ENCODE measurements at places on chromosomes 1 and 21.

DNA sequence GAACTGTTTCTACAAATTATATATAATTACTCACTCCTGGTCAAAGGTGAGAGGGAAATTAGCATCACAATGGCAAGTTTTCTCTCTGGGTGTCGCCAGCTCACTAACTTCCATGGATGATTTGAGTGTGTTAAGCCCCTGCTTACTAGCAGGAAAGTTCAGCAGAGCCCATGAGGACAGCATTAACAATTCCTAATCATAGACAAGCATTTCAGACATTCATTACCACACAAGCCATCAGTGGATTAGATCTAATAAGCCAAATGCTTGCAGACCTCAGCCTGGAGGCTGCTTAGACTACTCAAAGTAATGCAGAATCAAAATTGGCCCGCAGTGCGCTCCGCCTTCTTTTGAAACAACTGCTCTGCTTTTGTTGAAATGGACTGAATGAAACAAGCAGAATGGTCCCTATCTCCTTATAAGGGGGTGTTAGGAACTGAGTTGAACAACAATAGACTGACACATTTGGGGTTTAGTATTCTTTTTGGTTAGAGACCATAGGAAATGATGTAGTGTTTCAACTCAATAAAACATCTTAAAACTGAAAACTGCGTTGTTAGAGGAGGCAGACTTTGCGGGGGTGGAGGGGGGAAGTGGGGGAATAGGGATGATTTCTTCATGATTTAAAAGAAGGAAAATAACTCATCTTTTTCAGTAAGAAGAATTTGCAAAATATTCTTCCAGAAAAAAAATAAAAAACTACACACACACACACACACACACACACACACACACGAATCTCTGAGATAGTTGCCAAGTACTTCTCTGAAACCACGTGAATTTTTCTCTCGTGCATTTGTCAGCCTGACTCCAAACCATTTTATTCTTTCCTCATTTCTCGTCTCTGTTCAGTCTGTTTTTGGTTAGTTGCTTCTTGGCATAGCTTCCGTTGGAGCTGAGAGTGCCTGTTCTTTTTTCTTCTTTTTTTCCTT lies 54.6 kb downstream of the GORAB start:
- no peak for DNase-seq

DNA sequence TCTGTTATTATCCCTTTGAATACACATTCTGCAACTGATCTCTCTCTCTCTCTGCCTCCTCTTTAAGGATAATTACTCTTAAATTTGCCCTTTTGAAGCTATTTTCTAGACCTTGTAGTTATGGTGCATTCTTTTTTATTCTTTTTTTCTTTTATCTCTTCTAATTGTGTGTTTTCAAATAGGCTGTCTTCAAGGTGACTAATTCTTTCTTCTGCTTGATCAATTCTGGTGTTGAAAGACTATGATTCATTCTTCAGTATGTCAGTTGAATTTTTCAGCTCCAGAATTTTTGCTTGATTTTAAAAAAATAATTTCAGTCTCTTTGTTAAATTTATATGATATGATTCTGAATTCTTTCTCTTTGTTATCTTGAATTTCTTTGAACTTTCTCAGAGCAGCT lies 95.6 kb upstream of the GPR52 start:
- no peak for DNase-seq

- peak; percentile 22 for DNase-seq
Measured at GRCh38 chr1:155174324-155175280, 953 bp downstream of the TRIM46 start.

GRCh38 chr21:31667639-31668038 lies 8.1 kb downstream of the SOD1 start:
- no peak for DNase-seq

DNA sequence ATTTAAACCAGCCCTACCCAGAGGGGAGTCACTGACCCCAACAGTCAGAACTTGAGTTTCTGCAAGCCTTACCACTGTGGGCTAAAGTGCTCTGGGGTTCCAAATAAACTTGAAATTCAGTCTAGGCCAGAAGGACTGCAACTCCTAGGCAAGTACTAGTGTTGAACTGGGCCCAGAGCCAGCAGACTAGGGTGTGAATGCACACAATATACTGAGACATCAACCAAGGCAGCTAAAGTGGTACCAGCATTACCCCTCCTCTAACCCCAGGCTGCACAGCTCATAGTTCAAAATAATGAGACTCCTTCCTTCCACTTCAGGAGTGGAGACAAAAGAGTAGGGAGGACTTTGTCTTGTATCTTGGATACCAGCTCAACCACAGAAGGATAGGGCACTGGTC lies 18.9 kb upstream of the IL20 start:
- DNase-seq = no peak

- no peak for DNase-seq
Measured at GRCh38 chr1:207908107-207908734, 2.7 kb downstream of the CD34 start.

- DNase-seq = no peak
Measured at GRCh38 chr21:42438316-42439205, 34.9 kb downstream of the UBASH3A start.

DNA sequence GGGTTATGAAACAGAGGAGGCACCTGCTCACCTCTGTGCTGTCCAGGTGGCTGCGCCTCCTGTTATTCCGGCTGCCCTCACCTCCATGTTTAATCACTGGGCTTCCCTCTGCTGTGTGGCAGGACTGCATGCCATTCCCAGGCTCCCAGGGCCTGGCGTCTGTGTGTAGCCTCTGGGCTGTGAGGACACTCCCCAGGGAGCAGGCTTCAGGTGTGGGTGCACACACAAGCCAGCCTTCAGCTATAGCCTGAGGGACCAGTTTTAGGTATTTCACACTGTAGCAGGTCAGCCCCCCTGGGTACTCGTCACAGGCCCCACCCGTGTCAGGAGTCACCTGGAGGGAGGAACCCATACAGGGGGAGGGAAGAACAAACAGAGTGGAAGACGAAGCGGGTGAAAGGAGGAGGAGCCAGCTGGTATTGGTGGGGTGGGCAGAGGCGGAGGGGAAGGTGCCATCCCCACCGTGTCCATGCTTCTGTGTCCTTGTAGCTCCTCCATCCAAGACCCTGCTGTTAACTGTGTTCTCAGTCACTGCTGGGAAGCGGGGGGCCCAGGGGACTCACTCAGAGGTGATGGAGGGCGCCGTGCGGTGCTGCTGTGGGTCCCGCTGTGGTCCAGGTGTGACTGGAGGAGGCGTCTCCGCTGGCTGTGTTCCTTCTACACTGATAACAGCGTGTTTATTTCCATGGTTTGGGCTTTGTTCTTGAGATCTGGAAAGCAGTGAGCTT lies 158.6 kb downstream of the PGBD5 start:
- no peak for DNase-seq

- DNase-seq = no peak
Measured at GRCh38 chr1:119778886-119779560, 10.3 kb upstream of the HMGCS2 start.

- peak; percentile 90 for DNase-seq
Measured at GRCh38 chr1:172885971-172886370, 164.8 kb downstream of the TNFSF18 start.

DNA sequence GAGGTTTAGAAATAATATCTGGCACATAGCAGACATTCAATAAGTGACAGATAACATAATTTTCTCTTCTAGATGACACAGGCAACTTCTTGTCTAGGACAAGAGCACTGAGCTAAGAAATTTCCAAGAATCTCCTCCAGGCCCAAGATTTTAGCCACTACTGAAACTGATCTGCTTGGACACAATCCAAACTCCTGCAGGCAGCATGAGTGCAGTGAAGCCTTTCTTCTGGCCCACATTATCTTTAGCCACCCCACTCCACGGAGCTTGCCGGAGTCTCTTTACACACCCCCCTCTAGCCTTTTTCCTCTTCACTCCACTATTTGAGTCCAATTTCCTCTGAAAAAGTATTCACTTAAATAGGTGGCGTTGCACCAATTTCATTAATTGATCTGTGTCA lies 142.9 kb upstream of the DUSP10 start:
- peak; percentile 30 for DNase-seq

DNA sequence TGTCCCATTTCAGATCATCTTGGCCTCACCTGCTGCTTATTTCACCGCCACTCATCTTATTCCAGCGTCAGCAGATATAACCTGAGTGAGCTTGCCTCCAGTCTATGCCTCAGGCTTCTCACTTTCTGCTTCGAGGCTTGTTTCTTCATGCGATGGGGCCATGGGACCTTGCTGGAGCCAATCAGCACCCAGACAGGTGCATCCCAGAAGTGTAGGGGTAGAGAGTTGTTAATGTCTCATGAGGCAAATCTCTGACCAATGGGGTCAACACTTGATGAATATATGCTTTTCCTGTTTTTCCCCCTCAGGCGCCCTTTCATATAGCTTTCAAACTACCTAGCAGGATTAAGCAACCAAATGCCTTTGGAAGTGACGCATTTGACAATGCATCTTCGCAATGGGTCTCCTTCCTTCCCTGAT lies 935 bp upstream of the YIPF1 start:
- DNase-seq = no peak

GRCh38 chr1:89005286-89006151 lies 13.1 kb upstream of the KYAT3 start:
- DNase-seq = no peak

- DNase-seq = no peak
Measured at GRCh38 chr1:77271852-77272580, 9.8 kb upstream of the AK5 start.

DNA sequence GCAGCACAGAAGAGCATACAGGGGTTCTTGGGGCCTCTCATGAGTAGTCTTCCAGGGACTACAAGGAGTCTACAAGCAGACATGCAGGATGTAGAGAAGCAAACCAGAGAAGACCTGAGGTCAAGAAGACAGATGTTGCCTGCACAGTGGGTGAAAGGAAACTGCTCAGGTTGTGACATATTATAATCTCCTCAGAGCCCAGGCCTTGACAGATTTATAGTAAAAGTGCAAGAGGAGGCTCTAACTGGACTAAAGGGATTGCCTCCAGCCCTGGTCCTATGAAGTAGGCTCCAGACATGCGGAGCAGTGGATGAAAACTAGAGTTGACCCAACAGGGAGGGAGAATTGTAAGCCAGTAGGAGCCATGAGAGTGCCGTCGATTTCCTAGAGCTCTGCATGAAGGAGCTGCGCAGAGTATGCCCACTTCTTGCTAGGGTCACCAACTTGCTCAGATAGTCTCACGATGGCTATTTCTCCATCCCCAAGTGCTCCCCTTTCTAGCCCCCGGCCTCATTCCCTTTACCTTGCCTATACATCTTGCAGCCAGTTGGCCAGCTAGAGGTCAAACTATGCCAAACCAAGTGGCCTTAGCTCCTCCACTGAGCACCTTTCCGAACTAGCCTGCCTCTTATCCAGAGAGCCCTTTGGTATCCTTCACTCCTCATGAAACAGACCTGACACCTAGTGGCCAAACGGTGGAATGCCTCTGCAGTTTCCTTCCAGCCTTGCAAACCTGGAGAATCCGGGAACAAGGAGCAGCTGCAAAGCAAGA lies 36.2 kb upstream of the IPO9 start:
- peak; percentile 83 for DNase-seq

DNA sequence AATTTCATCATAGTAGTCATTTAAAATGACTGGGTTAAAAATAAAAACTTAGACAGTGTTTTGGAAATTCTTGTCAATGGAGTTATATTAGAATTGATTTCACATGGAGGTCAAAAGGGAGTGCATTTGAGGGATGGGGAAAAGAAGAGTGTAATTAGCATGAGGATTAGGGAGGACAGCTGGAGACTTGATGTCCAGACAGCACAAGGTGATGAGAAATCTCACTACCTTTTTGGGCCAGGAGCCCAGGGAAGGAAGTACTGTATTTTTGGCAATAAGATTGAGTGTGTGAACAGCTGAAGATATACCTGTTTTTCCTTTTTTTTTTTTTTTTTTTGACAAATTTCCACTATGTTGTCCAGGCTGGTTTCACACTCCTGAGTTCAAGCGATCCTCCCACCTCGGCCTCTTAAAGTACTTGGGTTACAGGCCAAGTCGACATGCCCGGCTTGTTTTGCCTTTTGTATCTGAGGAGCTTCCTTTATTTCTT lies 163.6 kb downstream of the PAPPA2 start:
- DNase-seq = no peak

DNA sequence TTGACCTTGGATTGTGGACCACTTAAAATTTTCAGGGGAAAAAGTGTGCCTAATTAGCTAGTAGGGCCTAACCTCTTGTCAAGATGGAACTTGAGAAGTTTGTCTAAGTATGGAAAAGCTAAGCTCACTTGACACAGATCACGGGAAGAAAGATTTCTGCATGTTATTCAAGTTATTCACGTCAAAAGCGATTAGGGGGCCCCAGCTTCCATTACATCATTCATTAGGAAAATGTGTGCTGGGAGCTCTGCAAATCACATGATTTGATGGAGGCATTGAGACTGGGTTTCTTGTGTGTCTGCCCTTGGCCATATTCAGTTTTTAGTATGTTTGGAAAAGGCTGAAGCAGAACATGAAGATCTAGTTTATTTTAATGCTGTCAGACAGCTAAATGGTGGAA lies 15.5 kb upstream of the POGZ start:
- no peak for DNase-seq

DNA sequence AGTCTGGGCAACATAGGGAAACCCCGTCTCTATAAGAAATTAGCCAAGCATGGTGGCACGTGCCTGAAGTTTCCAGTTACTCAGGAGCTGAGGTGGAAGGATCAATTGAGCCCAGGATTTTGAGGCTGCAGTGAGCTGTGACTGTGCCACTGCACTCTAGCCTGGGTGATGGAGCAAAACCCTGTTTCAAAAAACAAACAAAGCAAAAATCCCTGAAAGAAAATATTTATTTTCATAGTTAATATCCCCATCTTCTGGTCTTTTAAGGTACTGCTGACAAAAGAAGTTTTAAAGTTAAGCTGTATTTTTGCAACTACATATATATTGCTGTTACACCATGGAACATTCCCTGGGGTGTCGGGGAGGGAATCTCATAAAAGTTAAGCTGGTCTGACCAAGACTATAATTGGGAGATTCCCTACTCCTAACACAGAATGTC lies 26.0 kb downstream of the VAMP4 start:
- peak; percentile 82 for DNase-seq

- no peak for DNase-seq
Measured at GRCh38 chr21:40671716-40672115, 175.2 kb downstream of the DSCAM start.

DNA sequence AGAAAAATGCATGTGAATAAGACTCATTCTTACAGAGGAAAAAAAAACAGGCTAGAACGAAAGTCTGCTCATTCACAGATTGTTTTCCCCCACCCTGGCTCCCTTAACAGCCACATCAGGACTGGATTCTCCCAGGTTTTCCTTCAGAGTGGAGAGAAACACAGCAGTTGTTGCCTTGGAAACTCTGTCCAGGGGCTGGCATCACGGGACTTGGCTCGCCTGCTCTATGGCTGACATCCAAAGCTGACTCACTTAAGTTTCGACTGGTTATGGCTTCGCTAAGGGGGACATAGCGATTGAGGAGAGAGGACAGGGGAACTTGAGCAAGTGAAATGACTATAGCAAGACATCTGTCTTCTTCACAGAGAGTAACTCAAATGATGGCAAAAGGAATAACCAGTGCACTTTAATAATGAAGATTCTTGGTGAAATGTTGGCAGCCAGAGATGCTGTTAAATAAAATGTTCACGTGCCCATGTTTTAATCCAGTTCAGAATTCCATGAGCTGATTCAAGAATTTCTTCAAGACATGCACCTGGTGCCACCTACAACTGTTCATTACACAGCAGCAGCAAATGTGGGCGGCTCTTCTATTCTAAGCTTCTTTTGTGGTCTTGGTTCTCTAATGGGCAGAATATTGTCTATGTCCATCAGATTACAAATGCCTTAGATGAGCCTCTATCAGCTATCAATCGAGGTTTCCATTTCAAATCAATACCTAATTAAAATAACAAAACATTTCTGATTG lies 21.8 kb downstream of the MIS18A start:
- DNase-seq = peak; percentile 65
